Karpas-422 (cell line): ENCODE measurements at places on chromosomes 4 and X.

DNA sequence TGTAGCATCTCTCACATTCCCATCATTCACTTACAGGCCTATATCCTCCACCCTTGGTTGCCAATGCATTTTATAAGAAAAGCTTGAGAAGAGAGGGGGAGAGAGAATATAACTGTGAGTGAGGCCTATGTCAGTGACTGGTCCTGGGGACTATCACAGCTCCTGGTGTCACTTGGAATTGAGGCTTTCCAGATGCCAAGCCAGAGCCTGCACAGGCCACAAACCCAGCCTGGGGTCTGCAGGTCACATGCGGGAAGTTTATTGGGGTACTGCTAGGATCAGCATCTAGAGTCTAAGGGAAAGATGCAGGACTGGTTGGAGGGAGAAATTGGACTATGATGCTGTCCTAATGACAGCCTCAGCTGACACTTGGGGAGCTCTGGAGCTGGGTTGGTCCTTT lies 47.6 kb downstream of the RTL5 start:
- no peaks in the 10 kb centered on the region for H3K27me3 ChIP-seq
- H3K4me3 ChIP-seq: no peak overlapping the region
- H3K4me1 ChIP-seq: no peaks in the 10 kb centered on the region
- no peak overlapping the region for H3K27ac ChIP-seq

GRCh38 chr4:81314196-81314896 lies 99.3 kb upstream of the PRKG2 start:
- no peak overlapping the region for H3K4me3 ChIP-seq
- no peaks in the 10 kb centered on the region for H3K4me1 ChIP-seq
- no peak for DNase-seq
- no peak overlapping the region for H3K27ac ChIP-seq

GRCh38 chr4:186104890-186105646 lies 564 bp downstream of the FAM149A start:
- no peaks in the 10 kb centered on the region for H3K4me1 ChIP-seq
- no peaks in the 10 kb centered on the region for H3K36me3 ChIP-seq
- no peak overlapping the region for H3K27ac ChIP-seq
- no peaks in the 10 kb centered on the region for H3K27me3 ChIP-seq

DNA sequence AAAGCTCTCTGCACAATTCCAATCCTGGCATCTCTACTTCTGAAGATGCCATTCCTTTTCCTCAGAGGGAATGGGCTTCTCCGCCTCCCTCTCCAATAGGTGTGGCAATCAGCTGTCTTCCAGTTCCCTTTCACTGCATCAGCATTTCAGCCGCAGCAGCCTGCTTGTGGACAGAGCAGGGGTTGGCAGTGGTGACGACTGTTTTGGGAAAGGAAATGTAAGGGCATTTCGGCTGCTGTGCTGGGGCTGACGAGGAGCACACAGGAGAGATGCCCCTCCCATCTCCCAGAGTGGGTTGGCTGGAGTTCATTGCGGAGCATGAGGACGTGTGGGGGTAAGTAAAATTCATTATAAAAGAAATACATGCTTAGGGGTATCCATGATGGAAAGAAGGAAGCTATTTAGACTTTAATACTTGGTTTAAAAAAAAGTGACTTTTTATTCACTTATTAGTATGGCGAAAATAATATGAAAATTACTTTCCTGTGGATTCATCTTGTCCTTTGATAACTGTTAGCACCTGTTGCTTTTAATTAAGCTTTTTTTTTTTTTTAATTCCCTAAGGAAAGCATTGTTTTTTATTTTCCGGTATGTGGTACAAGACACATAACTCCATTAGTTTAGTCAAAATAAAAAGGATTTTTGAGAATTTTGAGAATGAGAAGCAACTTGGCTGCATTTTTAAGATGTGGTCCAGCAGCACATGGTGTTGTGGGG lies at the start of gene LIMCH1:
Gene LIMCH1, plus strand, starts transcription at position 141 of the 717 bp plus-strand sequence. CDS start 67,839 bp downstream, outside the sequence.
- H3K27ac ChIP-seq: no peak within 1 kb of the TSS
- no peak within 1 kb of the TSS for H3K4me3 ChIP-seq
- H3K27me3 ChIP-seq: no peaks in the 10 kb centered on the region

DNA sequence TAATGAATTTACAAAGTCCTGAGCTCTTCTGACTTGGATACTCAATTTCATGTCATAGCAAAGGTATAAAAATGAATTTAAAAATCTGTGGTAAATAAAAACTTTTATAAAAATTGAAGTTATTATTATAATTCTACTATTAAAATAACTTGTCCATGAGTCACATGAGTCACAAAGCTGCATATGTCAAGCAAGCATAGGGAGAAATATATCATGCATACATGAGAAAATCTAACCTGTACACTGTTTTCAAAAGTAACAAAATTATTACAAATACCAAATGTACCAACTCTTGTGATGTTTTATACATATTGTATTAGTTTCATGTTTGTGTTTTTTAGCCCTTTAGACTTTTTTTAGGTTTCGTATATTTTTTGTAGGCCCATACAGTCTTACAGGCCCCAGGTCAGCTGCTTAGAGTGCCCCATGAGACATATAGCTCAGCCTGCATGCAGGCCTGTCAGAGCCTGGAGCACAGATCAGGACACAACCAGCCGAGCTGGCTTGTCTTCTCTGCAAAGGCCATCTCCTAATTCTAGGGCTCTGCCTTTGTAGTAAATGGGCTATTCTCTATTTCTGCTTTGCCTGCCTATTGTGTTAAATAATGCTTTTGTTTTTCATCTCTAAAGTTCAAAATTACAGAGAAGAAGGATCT lies 818.7 kb upstream of the TENM3 start:
- H3K4me3 ChIP-seq: no peak overlapping the region
- DNase-seq: no peak
- H3K27me3 ChIP-seq: no peaks in the 10 kb centered on the region
- H3K4me1 ChIP-seq: no peaks in the 10 kb centered on the region

- H3K27ac ChIP-seq: no peak overlapping the region
- peak; percentile 33 for DNase-seq
- no peaks in the 10 kb centered on the region for H3K36me3 ChIP-seq
- H3K4me1 ChIP-seq: peaks cover 21% of the 10 kb centered on the region
- H3K27me3 ChIP-seq: no peaks in the 10 kb centered on the region
- no peak overlapping the region for H3K4me3 ChIP-seq
Observed at GRCh38 chrX:118355225-118355920, 9.5 kb downstream of the WDR44 start.

DNA sequence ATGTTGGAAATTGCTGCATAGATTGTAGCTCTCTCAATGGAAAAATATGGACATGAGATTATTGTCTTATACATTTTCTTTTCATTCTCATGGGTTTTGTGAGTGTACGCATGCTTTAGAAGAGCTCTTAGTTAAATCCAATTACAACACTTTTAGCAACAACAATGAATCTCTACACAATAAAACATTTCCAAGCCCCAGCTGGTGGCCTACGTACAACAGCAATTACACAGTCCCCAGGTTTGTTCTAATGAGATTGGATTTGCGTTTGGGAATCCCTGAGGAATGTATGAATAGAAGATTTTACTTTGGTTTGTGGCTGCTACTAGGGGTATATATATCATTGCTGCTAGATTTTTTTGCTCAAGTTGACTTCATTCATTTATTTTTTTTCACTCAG lies 98.6 kb downstream of the FHDC1 start:
- H3K4me3 ChIP-seq: no peak overlapping the region
- DNase-seq: no peak
- no peaks in the 10 kb centered on the region for H3K36me3 ChIP-seq

GRCh38 chr4:683982-684622 lies 4.8 kb downstream of the SLC49A3 start:
- no peaks in the 10 kb centered on the region for H3K27me3 ChIP-seq
- DNase-seq: peak; percentile 85
- H3K27ac ChIP-seq: no peak overlapping the region

DNA sequence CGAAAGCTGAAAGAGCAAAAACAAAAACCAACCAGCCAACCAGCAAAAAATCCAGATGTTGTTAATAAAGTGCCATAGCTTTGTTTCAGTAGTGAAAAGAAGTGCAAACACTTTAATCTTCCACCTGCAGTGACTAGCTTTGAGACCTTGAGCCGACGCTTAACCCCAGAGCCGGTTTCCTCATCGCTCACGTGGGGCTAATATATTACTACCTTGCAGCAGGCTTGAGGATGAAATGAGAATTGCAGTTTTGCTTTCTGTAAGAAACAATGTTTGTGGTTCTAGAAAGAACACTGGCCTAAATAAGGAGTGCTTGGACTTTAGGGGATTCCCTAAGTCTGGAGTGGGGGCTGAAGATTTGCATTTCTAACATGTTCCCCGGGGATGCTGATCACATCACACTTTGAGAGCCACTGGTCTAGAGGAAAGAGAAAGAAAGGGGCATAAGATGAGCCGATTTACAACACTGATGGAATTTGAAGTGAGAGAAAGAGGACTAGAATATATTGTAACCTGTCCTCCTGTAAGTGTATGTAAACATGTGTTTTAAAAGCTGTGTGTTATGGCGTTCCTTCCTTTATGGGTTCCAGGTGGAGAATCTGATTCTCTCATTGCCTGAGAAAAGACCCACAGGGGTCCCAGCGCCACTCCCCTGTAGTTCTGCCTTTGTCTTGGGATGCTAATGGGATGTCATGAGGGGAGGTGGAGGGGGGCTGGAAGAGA lies 1.4 kb downstream of the FGF2 start:
- H3K27me3 ChIP-seq: 0 out of 2 replicates have a peak, but pooled peaks cover 2% of the 10 kb centered on the region
- peak; percentile 75 for DNase-seq
- peaks cover 17% of the 10 kb centered on the region for H3K4me1 ChIP-seq
- H3K4me3 ChIP-seq: peak overlapping the region; percentile 65

DNA sequence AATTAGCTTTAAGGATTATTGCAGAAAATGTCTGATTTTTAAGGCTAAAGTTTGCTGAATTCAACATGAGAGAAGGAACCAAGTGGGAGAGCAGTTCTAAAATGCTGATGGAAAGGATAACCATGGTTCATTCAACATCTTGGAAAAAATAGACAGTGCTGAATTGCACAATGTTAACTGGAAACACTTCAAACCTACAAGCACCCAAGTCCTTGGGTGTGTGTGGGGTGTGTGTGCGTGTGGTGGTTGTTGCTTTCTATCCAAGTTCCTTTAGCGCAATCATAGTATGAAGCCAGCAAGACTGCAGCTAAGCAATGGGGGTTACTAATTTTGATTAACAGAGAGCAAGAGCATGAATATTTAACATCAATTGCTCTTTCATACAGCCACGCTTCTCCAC lies 29.3 kb upstream of the SCOC start:
- H3K27ac ChIP-seq: no peak overlapping the region
- no peak for DNase-seq
- peaks cover 7% of the 10 kb centered on the region for H3K4me1 ChIP-seq
- H3K27me3 ChIP-seq: no peaks in the 10 kb centered on the region

GRCh38 chrX:148929686-148930085 lies 429.3 kb downstream of the AFF2 start:
- DNase-seq: no peak
- no peak overlapping the region for H3K27ac ChIP-seq
- H3K4me1 ChIP-seq: no peaks in the 10 kb centered on the region

GRCh38 chr4:97185233-97185632 lies 958.0 kb downstream of the STPG2 start:
- H3K4me1 ChIP-seq: no peaks in the 10 kb centered on the region
- DNase-seq: no peak
- H3K36me3 ChIP-seq: no peaks in the 10 kb centered on the region
- H3K27ac ChIP-seq: no peak overlapping the region
- no peaks in the 10 kb centered on the region for H3K27me3 ChIP-seq

- H3K36me3 ChIP-seq: no peaks in the 10 kb centered on the region
- no peak overlapping the region for H3K4me3 ChIP-seq
- DNase-seq: no peak
Observed at GRCh38 chr4:186724864-186725468, 1.3 kb upstream of the FAT1 start.
